ENCODE measurements at places on chromosomes 2 and 18.

GRCh38 chr2:52931660-52932059, 835.9 kb upstream of the CHAC2 start:
- no peak for DNase-seq

DNA sequence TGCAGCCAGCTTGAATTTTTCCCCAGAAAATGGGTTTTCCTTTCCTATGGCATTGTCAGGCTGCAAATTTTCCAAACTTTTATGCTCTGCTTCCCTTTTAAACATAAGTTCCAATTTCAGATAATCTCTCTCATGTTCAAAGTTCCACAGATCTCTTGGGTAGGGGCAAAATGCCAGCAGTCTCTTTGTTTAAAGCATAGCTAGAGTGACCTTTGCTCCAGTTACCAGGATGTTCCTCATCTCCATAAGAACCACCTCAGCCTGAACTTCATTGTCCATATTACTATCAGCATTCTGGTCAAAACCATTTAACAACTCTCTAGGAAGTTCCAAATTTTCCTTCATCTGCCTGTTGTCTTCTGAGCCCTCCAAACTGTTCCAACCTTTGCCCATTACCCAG, 68.3 kb downstream of the SGPP2 start:
- no peak for DNase-seq

DNA sequence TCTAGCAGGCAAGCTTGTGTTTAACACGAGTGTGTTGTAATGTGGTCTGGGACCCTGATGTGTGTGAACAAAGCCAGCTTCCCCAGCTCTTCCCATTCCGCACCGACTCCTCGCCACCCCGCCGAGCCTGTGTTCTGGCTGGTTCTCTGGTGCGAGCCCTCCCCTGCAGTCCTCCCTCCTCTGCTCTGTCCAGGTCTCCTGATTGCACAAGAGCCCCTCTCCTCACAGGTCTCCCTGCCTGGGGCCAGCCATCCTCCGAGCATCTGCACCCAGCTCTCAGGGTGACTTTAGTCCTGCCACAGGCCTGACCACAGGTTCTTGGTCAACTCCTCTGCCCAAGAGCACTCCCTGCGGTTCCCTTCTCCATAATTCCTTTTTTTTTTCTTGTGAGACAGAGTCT, 13.2 kb downstream of the SLC66A3 start:
- no peak for DNase-seq

DNA sequence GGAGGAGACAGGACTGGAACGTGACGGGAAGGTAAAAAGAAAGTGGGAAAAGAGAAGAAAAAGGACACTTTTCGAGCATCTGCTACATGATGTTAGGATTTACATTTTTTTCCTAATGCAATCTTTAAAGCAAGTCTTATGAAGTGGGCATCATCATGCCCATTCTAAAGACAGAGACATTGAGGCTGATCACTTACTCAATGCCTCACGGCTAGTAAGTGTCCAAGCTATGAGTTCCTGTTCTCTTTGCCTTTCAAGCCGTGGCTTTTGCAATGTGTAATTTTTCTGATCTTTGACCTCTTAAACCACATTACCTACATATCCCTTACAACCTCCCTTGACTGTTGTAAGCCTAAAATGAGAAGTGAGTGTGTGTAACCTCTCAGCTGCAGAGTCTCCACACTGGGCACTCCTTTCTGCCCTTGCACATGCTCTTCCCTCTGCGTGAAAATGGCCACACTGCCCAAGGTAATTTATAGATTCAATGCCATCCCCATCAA, 649.2 kb downstream of the RNF144A start:
- DNase-seq: no peak

DNA sequence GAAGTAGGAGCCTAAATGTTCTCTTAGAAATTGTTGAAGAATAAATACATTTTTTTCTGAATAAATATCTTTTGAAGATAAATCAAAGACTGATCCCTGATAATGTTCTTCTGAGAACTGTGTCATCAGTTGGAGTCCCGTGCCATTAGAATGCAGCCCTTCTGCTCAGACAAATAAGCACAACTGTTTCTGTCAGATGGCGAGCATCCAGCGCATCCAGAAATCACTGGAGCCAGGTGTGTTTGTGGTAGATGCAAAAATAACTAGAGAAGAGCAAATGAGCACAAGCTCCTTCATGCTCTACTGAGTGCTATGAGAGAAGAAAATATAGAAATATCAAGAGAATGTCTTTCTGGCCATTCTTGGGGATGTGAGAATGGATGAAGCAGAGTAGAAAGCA, 573.7 kb downstream of the THSD7B start:
- DNase-seq: no peak

DNA sequence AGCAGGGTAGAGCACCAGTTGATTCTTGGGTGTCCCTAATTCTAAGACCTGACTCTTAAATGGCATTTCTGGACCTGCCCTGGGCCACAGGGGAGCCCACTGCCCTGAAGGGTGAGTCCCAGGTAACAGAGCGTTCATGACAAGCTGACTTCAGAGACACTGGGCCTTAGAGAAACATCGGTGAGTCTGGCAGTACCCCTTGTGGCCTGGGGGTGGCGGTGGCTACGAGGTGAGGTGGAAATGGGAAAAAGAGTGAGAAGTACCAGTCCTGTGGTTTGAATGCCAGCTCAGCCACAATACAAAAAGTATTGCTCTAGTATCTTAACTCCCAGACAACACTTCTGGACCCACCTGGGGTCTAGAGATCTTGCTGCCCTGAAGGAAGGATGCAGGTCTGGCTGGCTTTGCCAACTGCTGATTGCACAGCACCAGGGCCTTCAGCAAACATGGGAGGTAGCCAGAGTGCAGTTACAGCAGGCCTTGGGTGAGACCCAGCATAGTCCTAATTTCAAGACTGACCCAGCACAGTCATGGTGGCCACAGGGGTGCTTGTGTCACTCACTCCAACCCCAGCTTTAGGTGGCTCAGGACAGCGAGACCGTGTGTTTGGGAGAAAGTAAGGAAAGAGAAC, 44.5 kb downstream of the USP34 start:
- no peak for DNase-seq

- DNase-seq: no peak
Observed at GRCh38 chr2:227889336-227889735, 17.9 kb downstream of the DAW1 start.

GRCh38 chr2:69717861-69718273, 24.1 kb upstream of the ANXA4 start:
- DNase-seq: no peak

DNA sequence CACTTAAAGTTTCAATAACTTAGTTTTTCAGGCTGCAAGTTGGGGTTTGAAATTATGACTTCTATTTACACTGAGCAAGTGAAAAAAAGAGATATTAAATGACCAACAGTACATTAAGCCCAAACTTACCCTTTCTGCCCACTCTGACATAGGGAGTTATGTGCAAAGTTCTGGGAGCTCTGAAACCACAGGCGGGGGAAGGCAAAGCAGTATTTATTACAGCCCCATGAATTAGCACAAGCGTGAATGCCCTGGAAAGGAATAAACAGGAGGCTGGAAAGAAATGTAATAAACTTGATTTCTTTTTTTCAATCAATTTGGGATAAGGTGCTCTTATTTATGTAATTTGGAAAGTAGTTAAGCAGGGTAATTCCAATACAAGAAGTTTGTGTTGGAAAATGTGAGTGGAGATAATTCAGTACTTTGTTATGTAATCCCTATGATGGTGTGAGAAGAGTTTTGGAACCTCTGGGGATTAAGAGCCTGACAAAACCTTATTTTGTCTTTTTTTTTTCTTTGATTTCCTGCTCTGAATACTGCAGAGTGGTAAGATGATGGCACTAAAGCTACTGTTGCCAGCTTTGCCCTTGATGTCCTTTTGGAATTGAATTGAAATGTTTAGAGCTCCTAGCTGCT, 351.5 kb downstream of the ARHGAP15 start:
- DNase-seq: no peak

GRCh38 chr18:54805571-54806334, 22.5 kb upstream of the RAB27B start:
- peak; percentile 25 for DNase-seq

GRCh38 chr2:113978524-113979190, 88.8 kb downstream of the ACTR3 start:
- DNase-seq: no peak

DNA sequence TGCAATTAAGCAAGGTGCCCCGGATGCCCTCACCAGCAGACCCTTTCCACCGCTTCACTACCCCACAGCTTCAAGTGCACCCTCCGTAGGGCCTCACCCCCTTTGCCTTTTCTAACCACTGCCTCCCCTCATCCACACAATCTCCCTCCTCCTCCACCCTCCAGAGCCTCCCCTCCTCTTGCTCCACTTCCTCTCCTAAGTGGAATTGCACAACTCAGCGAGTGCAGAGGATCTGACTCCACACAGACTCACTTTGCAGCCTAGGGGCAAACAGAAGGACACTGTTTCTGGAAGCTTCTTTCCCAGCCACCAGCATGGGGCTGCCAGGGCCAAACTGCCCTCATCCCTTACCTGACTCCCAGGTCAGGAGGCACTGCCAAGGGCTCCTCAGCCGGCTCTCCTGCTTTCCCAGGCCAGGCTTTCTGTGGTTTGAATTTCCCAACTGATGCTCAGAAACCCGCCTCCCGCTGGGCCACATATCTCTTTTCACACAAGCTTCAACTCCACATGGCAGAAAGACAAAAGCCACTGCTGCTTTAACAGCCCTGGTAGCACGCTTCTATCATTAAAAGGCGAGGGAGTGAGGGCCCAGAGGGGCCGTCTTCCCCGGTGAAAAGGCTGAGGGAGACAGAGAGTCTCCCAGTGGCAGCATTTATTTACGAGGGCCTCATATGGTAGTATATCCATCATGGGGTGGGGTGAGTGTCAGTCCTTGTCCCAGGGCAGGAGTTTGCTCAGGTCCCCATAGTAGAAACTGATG, 74.7 kb upstream of the MGAT4A start:
- DNase-seq: no peak

- no peak for DNase-seq
Observed at GRCh38 chr2:152444448-152444847, 109.5 kb downstream of the FMNL2 start.

- no peak for DNase-seq
Observed at GRCh38 chr2:190365499-190366204, 22.3 kb downstream of the INPP1 start.

DNA sequence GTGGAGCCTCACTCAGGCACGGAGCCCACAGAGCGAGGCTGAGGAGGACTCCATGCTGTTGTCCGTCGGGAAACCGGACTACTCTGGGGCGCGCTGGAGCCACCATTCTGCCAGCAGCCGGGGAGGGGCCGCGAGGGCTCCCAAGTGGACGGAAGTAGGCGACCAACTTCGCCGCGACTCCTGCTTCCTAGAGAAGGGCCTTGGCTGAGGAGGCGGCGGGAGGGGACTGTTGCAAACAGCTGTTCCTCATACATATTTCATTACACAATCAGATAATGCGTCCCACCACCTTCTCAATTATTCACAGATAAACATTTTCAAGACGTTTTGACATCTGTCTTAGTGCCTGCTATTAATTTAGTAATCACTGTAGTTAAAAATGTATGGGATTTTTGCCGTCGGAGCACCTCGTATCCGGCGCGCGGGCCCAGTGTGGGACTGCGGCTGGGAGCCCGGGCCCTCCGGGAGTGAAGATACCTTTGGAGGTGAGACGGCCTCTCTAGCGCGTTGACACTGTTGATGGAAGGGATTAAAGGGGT, 11.7 kb upstream of the SIX3 start:
- DNase-seq: no peak

DNA sequence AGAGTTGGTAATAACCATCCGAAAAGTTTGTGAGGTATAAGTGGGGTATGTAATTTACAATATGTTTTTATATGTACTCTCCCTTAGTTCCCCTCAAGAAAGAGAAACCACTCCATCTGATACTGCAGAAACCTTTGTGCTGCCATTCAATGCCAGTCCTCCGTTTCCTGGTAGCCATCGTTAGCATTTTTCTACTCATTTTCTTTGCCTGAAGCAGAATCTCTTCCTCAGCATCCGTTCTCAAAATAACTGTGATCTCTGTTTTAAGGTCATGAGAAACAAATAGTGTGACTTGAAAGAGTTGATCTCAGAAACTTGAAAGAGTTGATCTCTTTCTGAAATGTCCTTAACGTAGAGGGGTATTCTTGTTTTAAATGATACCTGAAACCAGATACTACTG, 996 bp downstream of the PTCD3 start:
- DNase-seq: no peak

DNA sequence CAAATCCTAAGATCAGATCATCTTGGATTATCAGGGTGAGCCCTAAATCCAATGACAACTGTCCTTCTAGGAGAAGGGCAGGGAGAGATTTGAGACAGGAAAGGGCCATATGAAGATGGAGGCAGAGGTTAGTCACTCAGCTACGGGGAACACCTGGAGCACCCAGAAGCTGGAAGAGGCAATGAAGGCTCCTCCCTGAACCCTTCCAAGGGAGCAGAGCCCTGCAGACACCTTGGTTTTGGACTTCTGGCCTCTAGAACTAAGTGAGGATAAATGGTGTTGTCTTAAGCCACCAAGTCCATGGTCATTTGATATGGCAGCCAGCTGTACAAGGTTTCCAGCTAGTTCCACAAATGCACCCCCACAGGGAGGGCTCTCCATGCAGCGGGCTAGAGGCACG, 6.9 kb upstream of the PTPN2 start:
- no peak for DNase-seq

DNA sequence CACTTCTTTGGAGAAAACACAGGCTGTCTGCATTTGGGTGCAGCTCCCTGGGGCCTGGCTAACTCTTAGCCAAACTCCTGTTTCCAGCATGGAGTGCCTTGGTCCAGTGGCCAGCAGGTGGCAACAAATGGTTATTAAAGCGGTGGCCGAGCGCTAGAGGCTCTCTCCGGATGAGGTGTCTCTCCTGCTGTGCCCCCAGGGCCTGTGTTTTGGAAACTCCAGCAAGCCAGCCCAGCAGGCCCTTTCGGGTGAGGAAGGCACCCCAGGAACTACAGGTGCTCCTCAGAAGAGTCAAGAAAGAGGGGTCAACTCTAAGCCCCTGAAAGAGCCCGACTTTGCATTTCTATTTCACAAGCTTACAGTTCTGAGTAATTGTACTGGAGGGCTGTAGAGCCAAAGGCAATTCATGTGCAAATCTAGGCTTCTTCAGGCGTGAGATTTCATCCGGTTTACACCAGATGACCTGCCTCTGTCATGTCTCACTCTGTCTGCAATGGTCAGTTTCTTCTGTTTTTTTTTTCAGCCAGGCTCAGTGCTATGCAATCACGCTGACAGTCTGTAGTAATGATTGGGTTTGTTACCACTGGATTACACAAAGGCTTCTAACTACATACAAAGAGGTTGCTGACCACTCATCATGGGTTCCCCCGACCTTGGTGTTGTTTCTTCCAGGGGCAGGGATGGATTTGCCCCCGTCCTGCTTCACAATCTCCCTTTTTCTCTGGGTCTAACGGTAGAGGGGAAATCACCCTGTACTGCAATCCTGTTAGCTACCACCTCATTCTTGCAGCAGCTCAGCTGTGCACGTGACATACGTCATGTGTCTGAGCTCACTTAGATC, 7.6 kb upstream of the CHRNA1 start:
- no peak for DNase-seq

GRCh38 chr18:25873833-25874232, 216.6 kb downstream of the SS18 start:
- no peak for DNase-seq

GRCh38 chr2:173940208-173941020, 24.8 kb downstream of the SP3 start:
- DNase-seq: no peak

DNA sequence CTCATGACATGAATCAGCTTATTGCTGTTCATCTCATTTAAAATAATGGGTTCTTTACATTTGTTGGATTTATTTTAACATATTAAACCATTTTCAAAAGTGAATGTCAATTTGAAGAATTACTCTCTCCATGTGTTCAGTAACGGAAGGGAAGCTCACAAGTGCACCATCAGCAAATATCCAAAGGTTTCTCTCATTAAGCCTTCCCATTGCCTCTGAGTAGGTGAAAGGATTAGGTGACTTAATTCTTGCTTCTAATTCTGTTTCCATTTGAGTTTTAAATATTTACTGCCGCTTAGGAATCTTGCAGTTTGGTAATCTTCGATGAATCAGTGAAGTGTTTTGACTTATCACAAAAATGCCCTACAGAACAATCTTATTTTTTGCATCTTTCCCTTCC, 145.1 kb upstream of the NYAP2 start:
- no peak for DNase-seq

Data from HFF-Myc (cell line).